Activated CD4-positive, alpha-beta T cell treated with anti-CD3 and anti-CD28 coated beads, Interleukin-10, Interleukin-2, amounts not matched to agents 100 ng/mL and 50 ng/mL, durations not matched to agents 16 hours and 8 hours (primary cell): ENCODE measurements at places on chromosomes 6 and 20.

DNA sequence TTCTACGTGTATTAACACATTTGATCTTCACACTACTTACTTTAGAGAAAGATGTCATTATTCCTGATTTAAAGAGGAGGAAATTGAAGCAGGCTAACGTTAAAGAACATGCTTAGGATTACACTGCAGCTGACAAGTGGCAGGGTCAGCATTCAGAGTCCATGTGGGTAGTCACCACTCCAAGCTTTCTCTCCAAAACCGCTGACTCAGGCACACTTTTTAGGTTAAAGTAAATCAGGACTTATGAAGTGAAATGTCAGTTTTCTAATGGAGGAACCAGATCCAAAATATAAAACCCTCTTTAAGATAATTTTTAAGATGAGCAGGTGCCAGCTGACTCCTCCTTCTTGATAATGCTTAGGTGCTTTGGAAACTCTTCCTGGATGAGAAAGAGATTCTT is 75.4 kb downstream of the HTR1E start:
- DNase-seq = no peak

- DNase-seq = no peak
Measured at GRCh38 chr6:145368075-145368474, 367.2 kb downstream of the EPM2A start.

GRCh38 chr6:137856138-137856898 is 10.7 kb upstream of the TNFAIP3 start:
- no peak for DNase-seq

GRCh38 chr6:90720404-90720803 is 133.5 kb upstream of the MAP3K7 start:
- DNase-seq = no peak

GRCh38 chr6:134707342-134708031 is 242.4 kb downstream of the ALDH8A1 start:
- DNase-seq = no peak

GRCh38 chr6:149513915-149514314 is 29.1 kb upstream of the ZC3H12D start:
- DNase-seq = no peak
